ENCODE measurements at places on chromosomes 6 and 20. TPM values are rescaled to one million over a fixed set of nuclear protein-coding genes. Genes with fewer than 3 reads are reported as not detected.

The BANF2 gene
- polyA plus RNA-seq = 0.18 TPM

DNA sequence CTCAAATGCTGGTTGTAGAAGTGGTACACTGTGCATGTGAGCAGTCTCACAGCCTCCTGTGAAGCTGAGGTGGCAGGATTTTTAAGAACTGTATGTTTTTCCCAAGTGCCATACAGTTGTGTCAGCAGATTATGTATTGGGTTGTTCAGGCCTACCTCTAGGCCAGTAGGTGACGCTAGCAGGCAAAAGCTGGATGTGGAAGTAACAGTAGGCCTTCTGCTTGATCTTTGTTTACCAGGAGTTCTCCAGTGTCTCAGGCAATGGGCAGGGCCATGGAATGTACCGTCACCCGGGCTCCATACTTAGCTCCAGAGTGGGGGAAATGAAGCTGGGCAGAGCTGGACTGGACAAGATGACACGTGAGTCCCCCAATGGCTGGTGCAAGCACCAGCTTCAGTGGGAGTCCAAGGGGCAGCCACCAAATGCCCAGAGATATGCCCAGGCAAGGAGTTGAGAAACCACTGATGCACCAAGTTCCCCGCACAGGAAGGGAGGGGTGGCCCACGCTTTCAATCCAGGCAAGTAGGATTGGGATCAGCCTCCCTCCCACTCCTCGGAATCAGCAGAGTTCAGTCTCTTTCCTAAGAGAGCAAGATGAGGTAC, 289.7 kb downstream of the HTR1B start:
- no peak for DNase-seq

DNA sequence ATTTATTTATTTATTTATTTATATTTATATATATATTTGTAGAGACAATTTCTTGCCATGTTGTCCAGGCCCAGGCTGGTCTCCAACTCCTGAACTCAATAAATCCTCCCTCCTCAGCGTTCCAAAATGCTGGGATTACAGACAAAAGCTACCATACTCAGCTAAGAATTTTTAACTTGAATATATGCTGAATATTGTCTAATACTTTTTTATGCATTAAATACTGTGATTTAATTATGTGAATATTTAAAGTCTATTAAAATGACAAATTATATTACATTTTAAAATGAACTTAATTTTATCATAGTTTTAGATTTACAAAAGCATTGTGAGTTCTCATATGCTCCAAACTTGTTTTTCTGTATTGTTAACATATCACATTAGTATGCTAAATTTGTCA, 1022.4 kb downstream of the GRIK2 start:
- no peak for DNase-seq

- DNase-seq = no peak
Measured at GRCh38 chr6:152206072-152206818, 398.8 kb downstream of the ESR1 start.

DNA sequence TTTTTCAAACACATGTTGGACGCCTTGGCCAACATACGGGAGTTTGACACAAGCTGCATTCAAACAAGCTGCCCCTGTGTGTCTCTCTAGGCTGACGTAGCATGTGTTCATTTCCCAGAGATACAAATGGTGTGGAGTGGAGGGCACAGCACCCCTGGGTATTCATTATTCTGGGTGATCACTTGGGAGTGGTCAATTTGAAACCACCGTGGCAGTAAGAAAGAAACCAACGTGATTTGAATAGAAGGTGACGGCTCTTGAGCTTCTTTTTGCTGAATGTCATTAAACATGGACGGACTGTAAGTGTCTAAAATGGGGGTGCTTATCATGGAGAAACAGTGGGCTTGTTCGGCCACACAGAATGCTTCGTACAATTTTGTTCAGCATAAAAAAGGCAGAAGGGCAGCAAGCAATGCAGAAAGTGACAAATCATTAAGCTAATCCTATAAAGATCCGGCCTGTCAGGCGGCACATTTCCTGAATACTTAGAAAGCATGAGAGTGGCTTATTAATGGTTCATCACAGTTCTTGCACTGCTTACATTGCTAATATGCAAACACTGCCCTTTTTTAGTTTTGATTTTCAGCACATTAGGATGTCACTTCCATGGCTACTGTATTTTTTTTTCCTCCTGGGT, 1261.9 kb upstream of the CITED2 start:
- no peak for DNase-seq

- no peak for DNase-seq
Measured at GRCh38 chr6:158405933-158406332, 93.7 kb downstream of the TULP4 start.

- DNase-seq = no peak
Measured at GRCh38 chr6:107246972-107247615, 131.8 kb upstream of the BEND3 start.

All from right renal pelvis (tissue), 4 donors.